Glomerular endothelial cell (primary cell): ENCODE measurements at places on chromosomes 1 and 21. TPM values are rescaled to one million over a fixed set of nuclear protein-coding genes. Genes with fewer than 3 reads are reported as not detected.

GRCh38 chr1:218463194-218464156 is 118.3 kb downstream of the TGFB2 start:
- no peak for DNase-seq

The CCDC27 gene
- not detected in 2 replicates for total RNA-seq

The C1orf226 gene
- total RNA-seq, result 1.6 and 4.2 TPM in 2 replicates

The CYP4A22 gene
- total RNA-seq, result not detected in 2 replicates

GRCh38 chr1:165212229-165212628 is 144.3 kb downstream of the LMX1A start:
- DNase-seq, result no peak

GRCh38 chr1:195851804-195852203 is 756.4 kb downstream of the KCNT2 start:
- no peak for DNase-seq

DNA sequence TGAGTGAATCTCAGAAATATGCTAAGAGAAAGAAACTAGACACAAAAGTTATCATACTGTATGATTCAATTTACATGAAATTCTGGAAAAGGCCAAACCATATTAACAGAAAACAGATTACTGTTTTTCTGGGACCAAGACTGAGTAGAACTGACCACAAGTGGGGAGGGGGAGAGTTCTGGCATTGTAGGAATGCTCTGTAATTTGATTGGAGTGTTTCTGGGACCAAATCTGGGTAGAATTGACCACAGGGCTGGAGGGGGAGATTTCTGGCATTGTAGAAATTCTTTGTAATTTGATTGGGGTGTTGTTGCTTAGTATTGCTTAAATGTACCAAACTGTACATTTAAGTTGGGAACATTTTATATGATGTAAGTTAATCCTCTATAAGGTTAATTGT is 3.4 kb upstream of the OR10K1 start:
- no peak for DNase-seq

- DNase-seq, result no peak
Observed at GRCh38 chr1:145858238-145858900, 512 bp downstream of the PIAS3 start.

The SPRR1B gene
- total RNA-seq, result not detected in 2 replicates

DNA sequence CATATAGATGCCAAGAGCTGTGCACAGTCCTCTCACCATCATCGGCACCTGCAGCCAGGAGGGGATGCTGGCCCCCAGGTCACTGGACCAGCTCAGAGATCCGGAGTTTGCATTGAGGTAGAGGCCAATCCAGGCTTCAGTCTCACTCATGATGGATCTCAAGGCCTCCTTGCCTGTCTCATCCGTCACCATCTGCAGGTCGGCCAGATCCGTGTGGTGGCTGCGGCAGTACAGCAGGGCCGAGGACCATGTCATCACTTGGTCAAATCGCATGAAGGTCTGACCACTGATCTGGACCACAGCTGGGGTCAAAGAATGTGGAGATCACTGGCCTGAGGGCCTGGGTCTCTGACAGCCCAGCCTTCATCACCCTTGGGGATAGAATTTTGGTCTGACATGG is 6.6 kb downstream of the CLEC20A start:
- no peak for DNase-seq
